ENCODE measurements at places on chromosomes 6 and 20. TPM values are rescaled to one million over a fixed set of nuclear protein-coding genes. Genes with fewer than 3 reads are reported as not detected.

The SLC18B1 gene
- 14.6 TPM for total RNA-seq

The PPP1R14C gene
- total RNA-seq = 5.6 TPM

The ATP9A gene
- total RNA-seq = 50.8 TPM

The PROKR2 gene
- total RNA-seq = not detected
